NCI-H2081 treated with DMSO at 0.1 percent for 48 hours (cell line): ENCODE measurements at places on chromosomes 6 and 20.

DNA sequence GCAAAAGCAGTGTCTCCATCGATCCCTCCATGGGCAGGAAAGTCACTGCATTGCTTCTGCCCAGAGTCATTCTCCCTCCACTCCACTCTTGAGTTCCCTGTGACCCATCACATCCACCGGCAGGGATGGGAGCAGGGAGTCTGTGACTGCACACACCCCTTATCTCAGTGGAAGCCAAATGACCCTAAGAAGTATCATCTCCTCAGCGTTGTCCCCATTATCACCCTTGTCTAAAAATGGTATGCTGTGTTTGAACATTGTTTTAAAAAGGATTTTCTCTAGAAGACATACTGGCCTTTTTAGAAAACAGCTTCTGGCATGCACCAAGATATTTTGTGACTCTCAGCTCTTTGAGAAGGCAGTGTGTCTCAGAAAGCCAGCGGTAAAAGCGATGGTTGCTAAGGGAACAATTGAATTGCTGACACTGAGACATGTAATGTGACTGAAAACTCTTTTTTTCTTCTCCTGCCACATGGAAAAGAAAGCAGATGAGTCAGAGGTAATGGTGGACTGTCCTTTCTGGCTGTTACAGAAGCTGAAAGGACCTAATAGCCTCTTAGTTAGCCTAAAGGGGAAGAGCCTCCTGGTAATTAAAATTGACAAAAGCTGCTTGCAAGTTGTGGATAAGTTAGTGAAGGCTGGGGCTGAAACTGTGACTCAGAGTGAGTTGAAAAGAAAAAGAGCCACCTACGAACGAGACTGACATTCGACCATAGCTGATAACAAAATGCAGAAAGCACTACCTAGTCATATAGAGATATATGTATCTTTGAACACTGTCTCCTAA is 120.5 kb downstream of the MAP3K7 start:
- no peak for DNase-seq

DNA sequence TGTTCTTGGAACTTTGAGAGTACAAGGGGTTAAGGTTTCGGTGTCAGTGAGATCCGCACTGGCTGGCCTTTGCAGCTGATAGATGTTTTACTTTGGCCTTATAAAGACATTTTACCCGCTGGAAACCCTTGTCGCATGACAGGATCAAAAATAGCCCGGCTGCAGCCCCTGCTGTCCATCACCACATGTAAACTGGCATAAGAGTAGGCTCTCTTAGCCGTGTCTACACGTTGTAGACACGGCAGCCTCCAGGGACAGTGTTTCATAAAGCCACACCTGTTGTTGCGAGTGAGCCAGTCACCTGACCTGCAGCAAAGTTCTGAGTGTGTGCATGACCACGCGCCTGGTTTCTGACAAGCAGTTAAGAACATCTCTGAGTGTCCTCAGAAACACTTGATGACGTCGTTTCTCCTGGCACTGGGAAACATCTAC is 8.5 kb downstream of the RBM24 start:
- DNase-seq, result no peak

- no peak for DNase-seq
Measured at GRCh38 chr20:5000263-5001173, 792 bp downstream of the SLC23A2 start.

DNA sequence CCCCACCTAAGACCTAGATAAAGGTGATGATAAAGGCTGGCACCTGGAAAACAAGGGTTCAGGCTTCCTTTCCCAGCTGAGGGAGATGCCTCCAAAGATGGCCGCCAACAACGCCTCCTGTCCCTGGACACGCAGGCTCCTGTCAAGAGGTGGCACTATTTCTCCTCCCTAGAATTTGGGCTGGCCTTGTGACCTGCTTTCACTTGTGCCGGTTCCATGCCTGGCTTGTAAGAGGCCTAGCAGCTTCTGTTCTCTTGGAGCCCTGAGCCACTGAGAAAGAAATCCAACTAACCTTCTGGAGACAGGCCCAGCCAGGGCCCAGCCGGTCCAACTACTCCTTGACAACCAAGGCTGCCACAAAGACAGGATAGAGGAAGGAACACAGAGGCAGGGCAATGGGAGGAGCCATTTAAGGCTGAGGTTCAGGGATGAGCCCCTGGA is 60.2 kb upstream of the RALY start:
- no peak for DNase-seq

DNA sequence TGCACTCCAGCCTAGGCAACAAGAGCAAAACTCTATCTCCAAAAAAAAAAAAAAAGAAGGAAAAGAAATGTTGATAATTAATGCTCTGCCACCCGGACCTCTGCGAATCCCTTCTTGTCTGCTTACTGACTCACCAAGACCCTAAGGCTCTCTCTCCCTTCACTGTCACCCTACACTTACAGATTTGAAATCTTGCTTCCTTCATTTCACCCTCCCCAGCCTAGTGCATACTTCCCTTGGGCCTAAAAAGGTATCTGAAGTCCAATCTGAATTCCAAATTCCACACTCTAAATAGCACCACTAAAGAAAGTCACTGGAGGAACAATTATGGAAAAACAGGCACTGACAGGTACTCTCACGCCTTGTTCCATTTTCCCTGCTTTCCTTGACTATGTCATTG is 9.4 kb upstream of the PHF20 start:
- no peak for DNase-seq

- no peak for DNase-seq
Measured at GRCh38 chr6:38552121-38552520, 87.6 kb downstream of the BTBD9 start.

DNA sequence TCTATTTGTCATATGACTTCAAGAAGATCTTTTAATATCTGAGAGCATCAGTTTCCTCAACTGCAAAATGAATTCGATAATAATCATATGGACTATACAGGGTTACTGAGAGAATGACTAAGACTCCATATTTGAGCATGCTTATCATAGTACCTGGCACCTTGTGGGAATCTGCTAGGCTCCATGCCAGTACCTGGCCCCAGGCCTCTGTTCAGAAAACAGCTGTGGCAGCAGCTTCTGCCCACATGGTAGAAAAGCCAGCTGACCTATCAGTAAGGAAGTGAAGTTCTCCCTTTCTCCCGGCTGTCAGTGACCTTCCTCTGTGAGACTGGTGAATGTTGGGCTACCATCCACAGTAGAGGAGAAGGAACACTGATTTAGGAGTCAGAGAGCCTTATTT is 574.9 kb upstream of the CHD6 start:
- DNase-seq, result no peak

GRCh38 chr20:58019850-58020625 is 208.4 kb downstream of the ANKRD60 start:
- no peak for DNase-seq

GRCh38 chr6:119628691-119629594 is 279.4 kb upstream of the MAN1A1 start:
- DNase-seq, result no peak

- no peak for DNase-seq
Measured at GRCh38 chr20:63264519-63264918, 8.1 kb upstream of the ARFGAP1 start.

DNA sequence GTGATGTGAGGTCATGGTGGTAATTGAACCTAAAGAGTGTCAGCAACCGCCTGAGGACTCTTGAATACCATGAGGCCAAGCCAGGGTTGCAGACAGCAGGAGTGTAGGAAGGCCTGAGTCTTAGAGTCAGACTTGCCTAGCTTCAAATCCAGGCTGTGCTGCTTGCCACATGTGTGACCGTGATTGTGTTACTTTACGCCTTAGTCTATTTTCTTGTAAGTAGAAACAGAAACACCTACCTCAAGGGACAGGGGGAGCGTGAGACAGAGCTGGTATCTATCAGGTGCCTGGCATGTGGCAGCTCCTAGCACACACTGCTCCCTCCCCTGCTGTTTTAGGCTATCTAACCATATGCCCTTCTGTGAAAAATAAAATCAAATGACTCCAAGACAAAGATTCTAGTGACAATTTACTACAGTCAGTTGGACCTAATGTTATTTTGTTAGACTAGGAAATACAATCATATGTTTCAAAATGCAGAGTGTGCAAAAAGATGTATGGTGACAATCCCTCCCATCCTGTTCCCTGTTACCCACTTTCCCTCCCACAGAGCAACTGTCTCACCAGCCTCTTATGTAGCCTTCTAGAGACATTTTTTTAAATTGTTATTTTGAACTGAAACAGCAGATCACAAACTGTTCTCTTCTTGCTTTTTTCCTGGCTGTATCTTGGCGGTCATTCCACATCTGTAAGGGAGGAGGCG is 21.7 kb downstream of the TAF8 start:
- DNase-seq, result no peak

DNA sequence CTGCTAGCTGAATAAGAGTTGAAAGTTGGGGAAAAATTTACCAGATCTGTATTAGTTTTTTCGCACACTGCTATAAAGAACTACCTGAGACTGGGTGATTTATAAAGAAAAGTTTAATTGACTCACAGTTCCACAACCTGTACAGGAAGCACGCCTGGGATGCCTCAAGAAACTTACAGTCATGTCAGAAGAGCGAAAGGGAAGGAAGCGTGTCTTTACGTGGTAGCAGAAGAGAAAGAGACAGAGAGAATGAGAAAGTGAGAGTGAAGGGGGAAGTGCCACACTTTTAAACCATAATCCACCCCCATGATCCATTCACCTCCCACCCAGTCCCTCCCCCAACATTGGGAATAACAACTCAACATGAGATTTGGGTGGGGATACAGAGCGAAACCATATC is 79.6 kb downstream of the KHDC1L start:
- DNase-seq, result no peak

GRCh38 chr20:13659288-13659687 is 20.6 kb upstream of the TASP1 start:
- no peak for DNase-seq

DNA sequence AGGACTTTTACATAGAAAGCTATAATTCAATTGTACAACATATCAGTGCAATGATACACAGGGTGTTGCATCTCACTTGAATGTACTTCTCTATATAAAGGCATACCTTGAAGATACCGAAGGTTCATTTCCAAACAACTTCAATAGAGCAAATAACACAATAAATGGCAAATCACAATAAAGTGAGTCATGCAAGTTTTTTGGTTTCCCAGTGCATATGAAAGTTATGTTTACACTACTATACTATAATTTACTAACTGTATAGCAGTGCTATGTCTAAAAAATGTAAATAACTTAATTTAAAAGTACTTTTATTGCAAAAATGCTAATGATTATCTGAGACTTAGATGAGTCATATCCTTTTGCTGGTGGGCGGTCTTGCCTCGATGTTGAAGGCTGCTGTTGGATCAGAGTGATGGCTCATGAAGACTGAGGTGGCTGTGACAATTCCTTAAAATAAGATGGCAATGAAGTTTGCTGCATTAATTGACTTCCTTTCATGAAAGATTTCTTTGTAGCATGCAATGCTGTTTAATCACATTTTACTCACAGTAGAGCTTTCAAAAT is 188.8 kb downstream of the TASP1 start:
- DNase-seq, result no peak
